ENCODE measurements at places on chromosomes 7 and 10. TPM values are rescaled to one million over a fixed set of nuclear protein-coding genes. Genes with fewer than 3 reads are reported as not detected.

INA gene
- total RNA-seq = under 0.01 TPM

CFAP70 gene
- 0.55 TPM for total RNA-seq

RPEL1 gene
- 0.04 TPM for total RNA-seq

DOCK4 gene
- total RNA-seq = 8.2 TPM

TUBAL3 gene
- total RNA-seq = 1.5 TPM

IFIT2 gene
- 0.62 TPM for total RNA-seq

POU6F2 gene
- not detected for total RNA-seq

LRRC72 gene
- total RNA-seq = not detected

PTPRN2 gene
- 0.04 TPM for total RNA-seq

SMURF1 gene
- total RNA-seq = 21.3 TPM

DMTF1 gene
- total RNA-seq = 18.5 TPM

DPYSL4 gene
- total RNA-seq = 0.94 TPM

THSD7A gene
- not detected for total RNA-seq

MEOX2 gene
- total RNA-seq = not detected

PNLIP gene
- not detected for total RNA-seq
